ENCODE measurements at places on chromosomes 16 and 17.

- no peak for DNase-seq
These were observed 116.9 kb downstream of the BRIP1 start for GRCh38 chr17:61746248-61746985.

DNA sequence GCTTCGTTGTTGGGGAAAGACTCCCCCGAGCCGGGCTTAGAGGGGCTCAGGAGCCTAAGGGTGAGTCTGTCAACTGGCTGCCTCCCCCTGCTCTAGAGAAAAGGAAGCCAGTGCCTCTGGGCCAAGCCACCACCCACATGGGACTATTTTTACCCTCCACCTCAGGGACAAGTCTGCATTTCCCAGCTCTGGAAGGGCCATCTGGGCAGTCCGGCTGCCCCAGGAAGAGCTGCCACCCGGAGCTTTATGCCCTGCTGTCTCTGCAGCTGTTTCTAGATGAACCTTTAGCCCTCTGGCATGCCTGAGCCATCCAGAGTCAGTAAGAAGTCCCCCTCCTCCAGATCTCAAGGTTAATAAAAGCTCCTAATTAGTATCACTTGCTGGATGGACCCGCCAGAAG, 5.3 kb upstream of the RPRML start:
- DNase-seq, result no peak

- no peak for DNase-seq
These were observed 20.7 kb upstream of the C16orf78 start for GRCh38 chr16:49352892-49353291.

GRCh38 chr16:4612977-4613635, 1.6 kb downstream of the UBALD1 start:
- no peak for DNase-seq

- no peak for DNase-seq
These were observed 387 bp downstream of the MSI2 start for GRCh38 chr17:57256708-57257112.

- DNase-seq, result no peak
These were observed 17.0 kb upstream of the PIK3R6 start for GRCh38 chr17:8884336-8884990.

DNA sequence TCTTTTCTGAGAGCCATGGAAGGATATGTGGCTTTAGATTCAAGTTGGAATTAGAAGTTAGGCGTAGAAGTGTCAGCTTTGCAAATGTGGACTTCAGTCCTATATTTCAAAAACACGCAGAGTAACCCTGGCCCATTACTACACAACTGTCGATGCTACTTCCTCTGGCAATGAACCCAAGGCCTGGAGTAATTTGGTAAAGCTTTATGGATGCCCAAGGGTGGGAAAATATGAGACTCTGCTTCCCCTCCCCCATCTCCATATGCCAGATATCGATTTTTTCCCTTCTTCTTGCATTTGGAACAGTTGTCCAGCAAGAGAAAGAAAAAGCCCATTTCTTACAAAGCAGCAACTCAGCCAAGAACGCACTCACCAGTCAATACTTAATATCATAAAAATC, 2.9 kb upstream of the MAP1LC3B start:
- DNase-seq, result no peak

DNA sequence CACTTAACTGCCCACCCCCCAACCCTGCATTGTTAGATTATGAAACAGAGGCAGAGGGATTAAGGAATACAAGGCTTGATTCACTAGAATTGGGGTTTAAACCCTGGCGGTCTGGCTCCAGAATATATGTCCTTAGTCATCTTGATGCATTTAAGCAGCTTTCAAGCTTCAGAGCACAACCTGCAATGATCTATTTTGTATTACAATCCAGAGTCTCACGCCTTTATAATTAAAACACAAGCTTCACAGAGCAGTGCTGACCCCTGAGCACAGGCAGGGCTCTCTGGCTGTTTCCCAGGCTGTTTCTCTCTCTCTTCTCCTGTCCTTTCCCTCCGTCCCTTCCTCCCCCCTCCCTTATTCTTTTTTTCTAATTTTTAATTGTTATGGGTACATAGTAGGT, 209.1 kb downstream of the SPECC1 start:
- DNase-seq, result no peak

GRCh38 chr17:41271858-41272257, 3.6 kb upstream of the KRTAP9-7 start:
- DNase-seq, result no peak

DNA sequence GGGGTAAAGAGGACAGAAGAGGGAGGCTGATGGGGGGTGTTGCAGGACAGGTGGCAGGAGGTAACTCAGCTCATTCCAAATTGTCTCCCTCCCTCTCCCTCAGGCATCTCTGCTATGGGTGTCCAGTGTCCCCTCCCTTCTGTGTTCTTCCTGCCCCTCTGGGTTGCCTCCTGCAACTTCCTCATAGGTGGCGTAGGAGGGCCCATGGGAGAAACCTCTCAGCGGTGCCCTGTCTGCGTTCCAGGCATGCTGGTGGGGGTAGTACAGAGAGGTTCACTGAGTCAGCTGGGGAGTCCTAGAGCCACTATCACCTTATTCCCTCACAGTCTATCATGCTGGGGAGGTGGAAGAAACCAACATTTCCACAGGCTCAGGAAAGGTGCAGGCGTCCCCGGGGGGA, 14.7 kb upstream of the ODF4 start:
- DNase-seq, result no peak

DNA sequence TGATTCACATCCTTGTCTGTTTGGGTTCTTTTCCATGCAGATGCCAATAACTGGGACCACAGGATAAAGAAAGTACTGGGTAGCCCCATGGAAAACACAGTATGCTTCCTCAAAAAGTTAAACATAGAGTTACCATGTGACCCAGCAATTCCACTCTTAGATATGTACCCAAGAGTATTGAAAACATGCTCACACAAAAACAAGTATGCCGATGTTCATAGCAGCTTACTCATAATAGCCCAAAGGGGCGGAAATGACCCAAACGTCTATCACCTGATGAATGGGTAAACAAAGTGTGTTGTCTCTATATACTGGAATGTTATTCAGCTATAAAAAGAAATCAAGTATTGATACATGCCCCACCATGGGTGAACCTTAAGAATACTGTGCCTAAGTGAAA, 55.4 kb downstream of the CYB5B start:
- DNase-seq, result no peak

GRCh38 chr17:71613996-71614395, 506.8 kb upstream of the SOX9 start:
- DNase-seq, result no peak

DNA sequence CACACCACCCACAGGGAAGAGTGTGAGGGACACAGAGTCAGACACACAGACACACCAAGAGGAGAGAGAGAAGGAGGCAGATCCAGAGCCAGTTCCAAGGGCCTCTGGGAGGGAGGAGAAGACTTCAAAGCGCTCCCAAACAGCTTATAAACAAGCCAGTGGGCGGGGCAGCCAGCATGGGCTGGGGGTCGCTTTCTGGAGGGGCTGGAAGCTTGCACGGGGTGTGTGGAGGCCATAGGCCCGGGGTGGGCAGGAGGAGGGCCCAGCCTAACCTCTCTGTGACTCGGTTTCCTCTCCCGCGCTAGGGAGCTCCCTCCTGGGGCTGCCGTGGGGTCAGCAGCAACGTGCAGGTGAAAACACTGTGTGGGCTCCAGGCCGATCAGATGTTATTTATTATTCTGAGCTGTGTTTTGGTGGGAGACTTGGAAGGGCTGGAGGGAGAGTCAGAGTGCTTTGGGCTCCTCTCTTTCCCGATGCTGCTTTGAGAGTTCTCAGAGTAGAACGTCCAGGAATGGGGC, 2.5 kb upstream of the WFIKKN2 start:
- DNase-seq, result no peak

DNA sequence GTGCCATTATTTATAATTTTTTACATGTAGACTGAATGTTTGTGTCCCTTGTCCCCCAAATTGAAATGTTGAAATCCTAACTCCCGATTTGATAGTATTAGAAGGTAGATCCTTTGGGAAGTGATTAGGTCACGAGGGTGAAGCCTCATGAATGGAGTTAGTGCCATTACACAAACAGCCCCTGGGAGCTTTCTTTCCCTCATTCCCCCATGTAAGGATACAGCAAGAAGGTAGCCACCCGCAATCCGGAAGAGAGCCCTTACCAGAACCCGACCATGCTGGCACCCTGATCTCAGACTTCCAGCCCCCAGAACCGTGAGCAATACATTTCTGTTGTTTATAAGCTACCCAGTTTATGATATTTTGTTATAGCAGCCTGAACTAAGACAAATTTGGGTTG, 143.2 kb downstream of the NPIPB5 start:
- DNase-seq, result no peak

DNA sequence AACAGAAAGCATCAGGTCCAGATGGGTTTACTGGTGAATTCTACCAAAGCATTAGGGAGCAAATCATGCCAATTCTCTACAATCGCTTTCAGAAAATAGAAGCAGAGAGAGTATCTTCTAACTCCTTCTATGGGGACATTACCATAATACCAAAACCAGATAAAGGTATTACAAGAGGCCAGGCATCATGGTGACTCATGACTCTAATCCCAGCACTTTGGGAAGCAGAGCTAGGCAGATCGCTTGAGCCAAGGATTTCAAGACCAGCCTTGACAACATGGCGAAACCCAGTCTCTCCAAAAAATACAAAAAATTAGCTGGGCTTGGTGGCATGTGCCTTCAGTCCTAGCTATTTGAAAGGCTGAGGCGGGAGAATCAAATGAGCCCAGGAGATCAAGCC, 23.0 kb downstream of the HBQ1 start:
- DNase-seq, result no peak

DNA sequence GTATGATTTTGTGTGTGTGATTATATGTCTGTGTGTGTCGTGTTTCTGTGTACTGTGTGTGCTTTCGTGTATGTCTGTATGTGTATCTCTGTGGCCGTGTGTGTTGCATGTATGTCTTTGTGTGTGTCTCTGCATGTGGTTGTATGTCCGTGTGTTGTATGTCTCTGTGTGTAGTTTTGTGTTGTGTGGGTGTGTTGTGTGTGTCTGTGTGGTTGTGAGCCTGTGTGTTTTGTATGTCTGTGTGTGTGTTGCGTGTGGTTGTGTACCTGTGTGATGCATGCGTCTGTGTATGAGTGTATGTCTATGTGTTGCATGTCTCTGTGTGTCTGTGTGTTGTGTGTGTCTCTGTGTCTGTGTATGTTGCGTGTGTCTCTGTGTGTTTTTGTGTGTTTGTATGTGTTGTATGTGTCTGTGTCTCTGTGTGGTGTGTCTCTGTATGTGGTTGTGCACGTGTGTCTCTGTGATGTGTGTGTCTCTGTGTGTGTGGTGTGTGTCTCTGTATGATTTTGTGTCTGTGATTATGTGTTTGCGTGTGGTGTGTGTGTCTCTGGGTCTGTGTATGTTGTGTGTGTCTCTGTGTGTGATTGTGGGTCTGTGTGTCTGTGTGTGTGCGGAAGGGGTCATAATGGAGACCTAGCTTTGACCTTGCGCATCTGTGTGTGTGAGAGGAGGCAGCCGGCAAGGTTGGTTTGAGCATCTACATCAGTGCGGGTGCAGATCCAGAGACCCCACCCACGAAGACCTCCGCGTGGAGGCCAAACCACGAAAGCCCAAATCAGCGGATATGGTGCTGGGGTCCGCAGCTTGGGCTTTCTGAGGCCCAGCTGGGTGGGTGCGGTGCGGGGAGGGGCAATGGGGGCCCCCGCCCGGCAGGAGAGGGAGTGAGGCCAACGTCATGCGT, 212.6 kb upstream of the GSE1 start:
- DNase-seq, result no peak

- no peak for DNase-seq
These were observed 8.3 kb downstream of the MRPL28 start for GRCh38 chr16:361872-362701.

DNA sequence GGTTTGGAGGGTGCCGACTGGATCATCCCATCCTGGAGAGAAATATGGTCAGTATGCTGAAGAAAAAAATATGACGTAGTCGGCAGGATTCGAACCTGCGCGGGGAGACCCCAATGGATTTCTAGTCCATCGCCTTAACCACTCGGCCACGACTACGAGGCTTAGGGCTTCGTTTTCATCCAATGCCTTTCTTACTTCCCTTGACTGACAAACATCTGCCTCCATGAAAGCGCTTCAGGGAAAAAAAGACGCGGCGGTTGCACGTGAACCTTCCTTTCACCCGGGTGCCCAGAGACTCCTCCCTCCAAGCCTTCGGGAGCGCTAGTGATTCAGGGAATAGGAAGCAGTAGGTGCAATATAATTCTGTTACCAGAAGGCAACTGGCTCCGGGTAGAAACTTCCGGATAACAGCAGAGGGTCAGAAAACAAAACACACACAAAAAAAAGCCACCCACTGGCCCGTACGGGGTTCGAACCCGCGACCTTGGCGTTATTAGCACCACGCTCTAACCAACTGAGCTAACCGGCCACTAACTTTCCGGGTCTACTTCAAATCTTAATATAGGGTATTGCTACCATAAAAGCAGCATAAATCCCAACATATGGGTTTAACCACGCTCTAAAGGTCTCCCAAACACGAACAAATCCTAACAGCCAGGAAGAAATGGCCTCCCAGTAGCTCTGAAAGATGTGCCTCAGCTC, 16.3 kb upstream of the AURKB start:
- DNase-seq, result no peak

DNA sequence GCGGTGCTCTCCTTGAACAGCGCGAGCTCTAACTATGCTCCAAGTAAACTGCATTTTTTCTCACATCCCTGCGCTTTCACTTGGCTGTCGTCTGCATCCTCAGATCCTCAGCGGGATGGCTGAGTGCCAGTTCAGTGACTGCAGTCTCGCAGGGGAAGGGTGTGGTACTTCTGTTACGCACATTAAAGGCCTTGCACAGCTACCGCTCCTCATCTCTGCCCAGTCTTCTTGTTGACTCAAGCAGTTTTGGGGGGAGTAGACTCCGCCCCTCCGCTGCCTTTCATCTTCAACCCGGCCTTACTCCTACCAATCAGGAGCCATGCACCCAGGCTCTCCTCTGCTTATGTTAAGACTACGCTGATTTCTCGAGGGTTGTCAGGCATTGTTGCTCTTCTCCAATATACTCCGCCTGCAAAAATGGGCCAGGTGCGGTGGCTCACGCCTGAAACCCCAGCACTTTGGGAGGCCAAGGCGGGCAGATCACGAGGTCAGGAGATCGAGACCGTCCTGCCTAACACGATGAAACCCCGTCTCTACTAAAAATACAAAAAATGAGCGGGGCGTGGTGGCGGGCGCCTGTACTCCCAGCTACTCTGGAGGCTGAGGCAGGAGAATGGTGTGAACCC, 10.0 kb downstream of the ATP5PD start:
- DNase-seq, result no peak

DNA sequence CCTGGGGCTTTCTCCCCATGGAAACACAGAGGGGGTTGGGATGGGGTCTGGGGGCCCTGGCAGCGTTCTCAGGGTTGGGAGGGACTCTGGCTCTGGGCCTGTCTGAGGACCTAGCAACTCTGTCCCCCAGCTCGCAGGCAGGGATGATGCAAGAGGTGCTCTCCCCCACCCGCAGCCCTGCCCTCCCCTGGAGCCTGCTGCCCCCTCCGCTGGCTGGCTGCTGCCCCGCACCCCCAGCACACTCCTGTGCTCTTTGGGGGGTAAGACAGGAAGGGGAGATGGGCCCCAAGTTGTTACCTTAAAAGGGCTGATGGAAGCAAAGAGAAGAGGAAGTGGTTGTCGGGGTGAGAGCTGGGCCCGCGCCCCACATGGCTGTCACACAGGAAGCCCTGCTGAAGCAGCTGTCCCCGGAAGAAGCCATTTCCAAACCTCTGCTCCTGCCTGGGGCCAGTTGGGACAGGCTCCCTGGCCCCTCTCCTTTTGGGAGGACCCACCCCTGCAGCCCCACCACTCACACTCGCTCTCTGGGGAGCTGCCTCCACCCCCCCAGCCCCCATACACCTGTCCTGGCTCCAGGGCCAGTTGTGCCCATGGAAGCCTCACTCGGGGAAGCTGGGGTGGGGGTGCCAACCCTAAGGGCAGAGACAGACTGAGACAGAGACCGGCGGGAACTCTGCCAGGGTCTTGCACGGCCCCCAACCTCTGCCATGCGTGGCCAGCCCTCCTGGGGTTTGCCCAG, 2.5 kb downstream of the CORO1A start:
- DNase-seq, result no peak

- DNase-seq, result no peak
These were observed 26.1 kb upstream of the XYLT1 start for GRCh38 chr16:17496891-17497290.
